ENCODE measurements at places on chromosomes 2 and 18. TPM values are rescaled to one million over a fixed set of nuclear protein-coding genes. Genes with fewer than 3 reads are reported as not detected.

GRCh38 chr18:63147973-63148372, 171.6 kb downstream of the BCL2 start:
- no peak for DNase-seq

DNA sequence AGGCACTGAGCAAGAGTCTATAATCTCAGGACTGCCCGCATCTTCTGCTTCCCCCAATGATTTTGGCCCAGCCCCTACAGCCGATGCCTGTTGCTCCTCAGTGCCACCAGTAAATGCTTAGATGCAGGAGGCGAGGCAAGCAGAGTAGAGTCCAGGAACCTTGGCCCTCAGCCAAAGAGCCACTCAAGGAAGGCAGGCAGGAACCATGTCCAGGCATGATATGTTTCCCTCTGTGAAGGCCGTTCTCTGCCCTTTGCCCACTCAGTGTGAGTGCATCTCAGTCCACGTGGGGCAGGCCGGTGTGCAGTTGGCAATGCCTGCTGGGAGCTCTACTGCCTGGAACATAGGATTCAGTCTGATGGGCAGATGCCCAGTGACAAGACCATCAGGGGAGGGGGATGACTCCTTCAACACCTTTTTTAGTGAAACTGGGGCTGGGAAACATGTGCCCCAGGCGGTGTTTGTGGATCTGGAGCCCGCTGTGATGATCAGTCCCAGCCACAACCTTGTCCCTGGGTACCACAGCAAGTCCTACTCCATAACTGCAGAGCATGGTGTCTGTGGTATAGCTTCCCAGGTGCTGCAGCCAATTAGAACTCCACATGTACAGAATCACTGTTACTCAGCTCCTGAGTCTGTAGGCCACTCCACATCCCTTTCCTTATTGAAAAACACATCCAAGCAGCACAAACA, 9.7 kb upstream of the DNAJB2 start:
- DNase-seq: peak; percentile 68

DNA sequence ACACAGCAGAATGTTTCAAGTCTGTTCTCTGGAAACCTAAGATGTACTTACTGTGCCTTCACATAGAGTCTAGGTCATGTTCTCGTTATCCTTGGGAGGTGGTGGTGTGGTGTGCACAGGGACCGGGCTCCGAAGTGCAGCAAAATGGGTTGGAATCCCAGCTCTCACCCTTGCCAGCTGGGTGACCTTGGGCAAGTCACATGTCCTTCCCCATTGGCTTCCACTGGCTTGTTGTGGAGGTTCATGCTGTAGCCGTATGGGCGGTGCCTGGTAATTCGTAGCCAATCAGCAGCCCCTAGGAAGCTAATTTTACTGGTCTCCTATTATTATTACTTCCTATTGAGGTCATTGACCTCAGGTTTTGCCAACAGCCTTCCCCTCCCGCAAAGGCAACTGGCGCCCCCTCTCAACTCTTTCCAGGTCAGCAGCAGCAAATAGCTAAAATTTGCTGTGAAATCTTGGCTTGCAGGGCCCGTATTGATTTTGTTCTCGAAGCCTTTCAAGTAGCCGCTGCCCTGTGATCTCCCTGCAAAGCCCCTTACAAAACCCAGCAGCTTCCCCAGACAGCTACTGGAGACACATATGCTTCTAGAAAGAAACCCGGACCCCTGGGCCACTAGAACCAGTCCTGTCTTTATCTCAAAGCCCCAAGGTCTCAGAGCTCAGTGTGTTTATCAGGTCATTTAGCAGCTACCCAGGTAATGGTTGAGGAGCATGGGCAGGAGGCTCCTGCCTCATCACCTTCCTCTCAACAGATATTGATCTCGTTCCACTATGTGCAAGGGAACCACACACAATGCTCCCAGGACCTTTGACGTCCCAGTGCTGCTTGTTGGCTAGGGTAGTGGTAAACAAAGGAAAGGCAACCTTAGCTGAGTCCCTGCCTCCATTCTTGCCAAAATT, 66.5 kb upstream of the SLC1A4 start:
- no peak for DNase-seq

Gene TBR1
- polyA plus RNA-seq: not detected

GRCh38 chr2:217654168-217654567, 348.6 kb downstream of the TNS1 start:
- no peak for DNase-seq

DNA sequence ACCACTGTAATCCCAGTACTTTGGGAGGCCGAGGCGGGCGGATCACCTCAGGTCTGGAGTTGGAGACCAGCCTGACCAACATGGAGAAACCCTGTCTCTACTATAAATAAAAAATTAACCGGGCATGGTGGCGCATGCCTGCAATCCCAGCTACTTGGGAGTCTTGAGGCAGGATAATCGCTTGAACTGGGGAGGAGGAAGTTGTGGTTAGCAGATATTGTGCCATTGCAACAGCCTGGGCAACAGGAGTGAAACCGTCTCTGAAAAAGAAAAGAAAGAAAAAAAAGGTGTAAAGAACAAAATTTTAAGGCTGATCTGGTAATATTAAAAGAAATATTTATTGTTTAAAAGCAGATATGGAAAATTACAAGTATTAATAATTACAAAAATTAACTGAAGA, 29.7 kb downstream of the ZNF804A start:
- DNase-seq: no peak

Gene CNGA3
- not detected for polyA plus RNA-seq

GRCh38 chr18:57728941-57729511, 74.1 kb downstream of the ATP8B1 start:
- DNase-seq: peak; percentile 78

DNA sequence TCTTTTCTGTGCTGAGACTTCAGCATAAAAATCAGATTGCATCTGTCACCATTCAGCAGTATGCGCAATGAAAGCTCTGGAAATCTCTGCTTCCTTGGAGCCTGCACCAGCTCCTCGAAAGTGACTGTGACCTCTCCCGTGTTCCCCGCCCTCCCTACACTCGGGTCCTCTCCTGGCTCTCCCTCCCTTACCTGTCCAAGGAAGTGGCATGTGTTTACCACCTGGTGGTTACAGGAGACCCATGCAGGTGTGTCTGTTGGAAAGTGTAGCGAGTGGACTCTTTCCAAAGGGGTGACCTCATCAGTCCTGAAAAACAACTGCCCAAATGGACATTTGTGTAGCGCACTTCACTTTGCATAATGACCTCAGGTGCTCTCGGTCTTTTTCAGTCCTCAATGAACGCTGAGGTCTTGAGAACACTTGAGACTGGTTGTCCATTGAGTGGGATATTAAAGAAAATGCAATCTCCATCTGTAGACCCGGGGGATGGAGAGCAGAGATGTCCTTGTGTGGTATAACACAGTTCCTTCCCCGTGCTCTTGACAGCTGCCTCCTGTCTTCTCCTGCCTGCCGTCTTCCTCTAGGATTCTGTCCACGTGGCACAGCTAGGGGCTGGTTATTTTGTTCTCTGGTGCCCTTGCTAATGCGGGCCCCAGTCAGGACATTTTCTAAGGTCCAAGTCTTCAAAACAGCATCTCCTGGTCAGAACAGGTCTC, 133.2 kb downstream of the ACKR3 start:
- DNase-seq: no peak

Gene TMEM169
- polyA plus RNA-seq: 0.15 TPM

DNA sequence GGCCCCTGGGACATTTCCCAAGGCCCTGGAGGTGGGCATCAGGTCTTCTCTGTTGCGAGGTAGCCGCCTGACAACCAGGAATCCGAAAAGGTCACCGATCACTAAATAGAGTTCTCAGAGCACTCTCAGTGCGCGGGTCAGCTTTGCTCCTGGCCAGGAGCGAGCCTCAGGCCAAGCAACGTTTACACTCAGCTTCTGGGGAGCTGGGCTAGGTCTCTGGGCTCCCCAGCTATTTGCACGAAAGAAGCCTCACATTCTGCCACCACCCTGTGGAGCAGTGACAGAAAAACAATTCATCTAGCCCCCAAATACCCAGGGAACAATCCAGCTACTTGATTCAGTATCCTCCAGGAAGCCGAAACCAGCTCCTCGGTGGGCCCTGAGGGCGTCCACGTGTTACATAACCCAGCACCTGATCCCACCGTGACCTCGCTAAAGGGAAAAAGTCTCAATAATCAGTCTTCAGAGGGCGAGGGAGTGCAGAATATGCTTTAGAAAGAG, 3.3 kb downstream of the SH3BP4 start:
- no peak for DNase-seq

Gene GMPPA
- polyA plus RNA-seq: 69.6 TPM

DNA sequence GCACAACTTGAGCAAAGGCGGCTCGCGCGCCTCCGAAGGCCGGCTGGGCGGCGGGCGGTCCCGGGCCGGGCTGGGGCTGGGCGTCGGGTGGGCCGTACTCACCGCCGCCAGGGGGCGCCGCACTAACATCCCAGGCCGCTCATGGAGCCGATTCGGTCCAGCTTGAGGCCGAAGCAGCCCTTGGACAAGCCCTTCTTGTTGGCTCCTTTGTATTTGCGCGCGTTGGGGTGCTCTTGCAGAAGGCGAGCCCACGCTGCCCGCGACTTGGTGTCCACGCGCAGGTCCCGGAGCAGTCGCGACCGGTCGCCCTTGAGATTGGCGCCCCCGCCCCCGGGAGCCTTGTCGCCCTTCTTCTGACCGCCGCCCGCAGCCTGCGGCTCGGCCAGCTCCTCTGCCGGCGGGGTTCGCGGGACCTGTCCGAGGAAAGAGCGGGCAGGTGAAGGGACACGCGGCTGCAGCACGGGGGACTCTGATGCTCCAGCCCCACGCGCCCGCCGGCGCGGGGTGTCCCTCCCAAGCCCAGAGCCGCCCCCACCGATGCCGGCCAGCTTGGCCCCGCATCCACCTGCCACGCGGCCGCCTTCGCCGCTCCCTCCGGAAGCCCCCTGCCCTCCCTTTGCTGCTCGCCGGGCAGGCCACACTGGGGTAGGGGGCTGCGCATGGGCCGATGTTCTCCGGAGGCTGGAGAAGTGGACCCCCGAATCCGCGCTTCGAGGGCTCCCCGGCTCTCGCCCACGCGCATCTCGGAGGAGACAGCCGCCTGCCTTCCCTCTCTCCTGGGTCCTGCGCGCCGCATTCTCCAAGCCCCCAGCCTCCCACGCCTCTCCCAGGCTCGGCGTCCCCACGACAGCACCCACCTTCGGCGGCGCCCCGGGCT, 655 bp downstream of the NPPC start:
- DNase-seq: peak; percentile 66

- DNase-seq: no peak
These were observed 61.5 kb downstream of the BARD1 start for GRCh38 chr2:214747992-214748391.

DNA sequence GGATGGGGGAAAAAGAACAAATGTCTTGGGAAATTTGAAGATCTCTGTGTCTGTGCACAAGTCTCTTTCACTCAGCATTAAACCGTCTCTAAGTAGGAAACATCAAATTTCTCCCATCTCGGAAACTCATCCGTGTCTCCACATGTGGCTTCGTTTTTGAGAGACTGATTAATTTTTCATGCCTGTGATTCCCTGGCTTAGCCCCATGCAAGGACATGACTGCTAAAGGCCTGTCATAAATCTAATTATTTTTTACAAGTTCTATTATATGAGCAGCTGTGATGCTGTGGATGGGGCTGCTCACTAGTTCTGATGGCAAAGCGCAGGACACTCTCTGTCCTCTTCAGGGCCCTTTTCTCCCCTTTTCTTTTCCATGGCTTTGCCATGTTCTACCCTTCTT, 129.1 kb downstream of the RGPD3 start:
- no peak for DNase-seq

Gene MAP2
- 3.4 TPM for polyA plus RNA-seq

DNA sequence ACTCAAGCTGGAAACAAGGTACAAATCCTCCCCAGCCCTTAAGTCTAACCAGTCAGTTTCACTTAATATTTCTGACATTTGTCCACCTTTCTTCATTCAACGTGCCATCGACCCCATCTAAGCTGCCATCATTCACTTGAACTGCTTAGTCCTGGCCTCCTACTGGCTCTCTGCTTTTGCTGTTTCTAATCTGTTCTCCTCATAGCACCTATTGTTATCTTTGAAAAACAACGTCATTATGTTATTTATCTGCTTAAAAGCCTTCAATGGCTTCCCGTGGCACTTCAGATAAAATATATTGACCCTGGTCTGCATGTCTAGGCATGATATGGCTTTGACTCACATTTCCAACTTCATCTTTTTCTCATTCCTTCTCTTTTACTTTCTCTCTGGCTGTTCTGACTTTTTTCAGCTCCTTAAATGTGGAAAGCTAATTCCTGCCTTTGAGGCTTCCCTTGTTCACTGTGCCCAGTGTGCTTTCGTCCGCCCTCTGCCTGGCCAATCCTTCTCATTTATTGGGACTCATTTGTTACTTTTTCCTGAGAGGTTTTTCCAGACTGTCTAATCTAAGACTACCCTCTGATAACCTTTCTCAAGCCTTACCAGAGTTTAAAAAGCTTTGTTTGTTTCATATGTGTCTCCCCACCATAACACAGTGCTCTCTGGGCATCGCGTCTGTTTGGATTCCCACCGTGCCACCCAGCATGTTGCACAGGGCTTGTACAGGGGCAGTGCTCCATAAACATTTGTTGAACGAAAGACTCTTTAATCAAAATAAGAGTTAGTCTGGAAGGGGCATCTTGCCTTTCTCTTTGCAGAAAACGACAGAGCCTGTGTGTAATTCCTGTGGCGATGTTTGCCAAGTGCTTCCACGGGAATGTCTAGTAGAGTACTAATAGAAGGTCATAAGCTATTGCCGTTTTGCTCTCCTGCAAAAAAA, 183.9 kb downstream of the FMNL2 start:
- peak; percentile 33 for DNase-seq

GRCh38 chr2:24920098-24920808, at the start of gene ADCY3:
Gene ADCY3 (minus strand): TSS chr2:24920237. CDS start chr2:24918987, 1,250 bp downstream.
- DNase-seq: peak; percentile 23

Gene PRSS56
- polyA plus RNA-seq: not detected

Gene RASGRP3
- 0.06 TPM for polyA plus RNA-seq

Gene POTEE
- polyA plus RNA-seq: not detected

GRCh38 chr2:167826906-167827305, 420.5 kb downstream of the STK39 start:
- no peak for DNase-seq

DNA sequence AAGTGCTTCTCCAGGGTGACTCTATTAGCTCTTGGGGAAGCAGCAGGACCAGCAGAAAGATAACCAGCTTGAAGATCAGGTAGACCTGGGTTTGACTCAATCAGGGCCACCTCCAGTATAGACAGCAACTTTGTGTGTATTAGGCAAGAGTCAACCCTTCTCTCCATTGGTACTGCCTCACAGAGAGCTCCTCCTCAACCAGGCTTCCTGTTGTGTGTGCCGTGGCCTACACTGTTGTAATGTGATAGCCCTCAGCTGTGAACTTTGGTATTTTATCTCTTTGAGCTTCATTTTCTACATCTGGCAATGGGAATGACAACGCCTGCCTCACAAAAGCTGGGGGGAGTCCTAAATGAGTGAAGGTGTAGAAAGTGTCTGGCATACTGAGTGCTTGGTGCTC, 17.0 kb upstream of the MAP3K20 start:
- DNase-seq: no peak

- DNase-seq: no peak
These were observed 60.0 kb downstream of the NXPH2 start for GRCh38 chr2:138720035-138720838.

GRCh38 chr18:13220361-13220991, 1.9 kb downstream of the LDLRAD4 start:
- no peak for DNase-seq

DNA sequence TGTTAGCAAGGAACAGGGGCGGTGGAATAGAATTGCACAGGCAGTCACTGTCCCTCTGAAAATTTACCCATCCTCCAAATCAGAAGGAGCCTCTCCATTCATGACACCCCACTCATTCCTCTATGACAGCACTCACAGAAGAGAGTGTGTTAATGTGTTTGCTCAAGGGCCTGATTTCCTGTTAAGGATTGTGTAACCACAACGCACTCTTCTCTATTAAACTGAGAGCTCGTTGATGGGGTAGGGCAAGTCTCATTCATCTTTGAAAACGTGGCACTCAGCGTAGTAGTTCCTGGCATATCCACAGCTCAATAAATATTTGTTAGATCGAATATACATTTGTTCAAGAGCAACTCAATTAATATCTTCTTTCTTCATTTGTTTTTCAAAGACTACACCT, 106.4 kb downstream of the VAPA start:
- no peak for DNase-seq

Gene CTDSP1
- polyA plus RNA-seq: 79.1 TPM
